GM12878 (cell line): ENCODE measurements at places on chromosomes 13 and 19. TPM values are rescaled to one million over a fixed set of nuclear protein-coding genes. Genes with fewer than 3 reads are reported as not detected.

- DNase-seq = no peak
Observed at GRCh38 chr19:5497297-5497696, 42.1 kb downstream of the ZNRF4 start.

DNA sequence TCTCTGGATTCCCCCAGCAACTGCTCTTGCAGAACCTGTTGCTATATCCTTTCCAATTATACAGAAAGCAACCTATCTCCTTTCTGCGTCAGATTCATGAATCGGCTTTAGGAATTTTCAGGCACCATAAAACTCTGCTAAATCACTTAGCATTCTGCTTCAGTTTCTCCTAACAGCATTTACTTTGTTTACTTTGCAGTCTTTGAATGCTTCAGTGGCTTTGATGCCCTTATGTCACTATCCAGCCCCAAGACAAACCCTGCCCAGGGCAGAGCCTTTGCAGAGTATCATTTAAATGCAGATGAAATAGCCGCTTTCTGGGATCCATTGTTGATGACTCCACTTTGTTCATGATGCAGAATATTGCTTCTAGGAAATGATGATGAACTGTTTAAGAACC lies 43.1 kb downstream of the SLITRK1 start:
- DNase-seq = no peak

OR10H3 gene
- polyA plus RNA-seq = not detected in 2 replicates

- no peak for DNase-seq
Observed at GRCh38 chr19:32810452-32810851, 59.1 kb downstream of the SLC7A9 start.

DNA sequence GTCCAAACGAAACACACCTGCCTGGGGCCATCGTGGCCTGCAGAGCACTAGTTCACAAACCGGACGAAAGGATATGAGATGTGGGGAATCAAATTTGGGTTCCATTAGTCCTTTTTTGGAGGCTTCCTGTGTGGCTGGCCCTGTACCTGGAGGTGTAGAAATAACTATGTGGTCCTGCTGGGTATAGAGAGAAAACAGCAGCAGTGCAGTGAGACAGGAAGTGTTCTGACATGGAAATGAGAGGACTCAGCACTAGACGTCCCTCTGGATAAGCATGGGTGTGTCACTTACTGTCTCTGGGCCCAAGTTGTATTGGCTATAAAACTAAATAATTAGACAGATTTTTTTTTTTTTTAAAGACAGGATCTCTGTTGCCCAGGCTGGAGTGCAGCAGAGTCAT lies 12.3 kb downstream of the KDELR1 start:
- no peak for DNase-seq

ZNF583 gene
- polyA plus RNA-seq = 2.7 TPM in 2 replicates

- no peak for DNase-seq
Observed at GRCh38 chr19:44059229-44059628, 7.4 kb downstream of the ZNF223 start.
